ENCODE measurements at places on chromosomes 4 and X.

GRCh38 chr4:5463936-5464650 lies 244.3 kb downstream of the EVC2 start:
- no peak for DNase-seq

GRCh38 chrX:37684973-37685372 lies 618 bp upstream of the XK start:
- no peak for DNase-seq

DNA sequence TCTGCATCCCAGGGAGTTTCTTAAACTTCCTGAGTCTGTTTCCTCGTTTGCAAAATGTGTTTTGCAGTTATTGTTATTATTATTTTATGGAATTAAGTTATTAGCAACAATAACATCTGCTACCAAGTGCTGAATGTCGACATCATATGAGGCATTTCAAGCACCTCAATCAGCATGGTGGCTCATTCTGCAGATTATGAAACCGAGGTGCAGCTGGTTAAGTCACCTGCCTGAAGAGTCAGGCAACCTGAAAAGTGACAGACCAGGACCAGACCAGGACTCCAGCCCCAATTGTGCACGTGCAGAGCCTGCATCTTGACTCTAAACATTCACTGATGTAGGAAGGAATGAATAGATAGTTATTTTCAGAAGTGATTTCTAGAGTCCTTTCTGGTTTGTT lies 99.8 kb downstream of the AFAP1 start:
- DNase-seq = no peak

DNA sequence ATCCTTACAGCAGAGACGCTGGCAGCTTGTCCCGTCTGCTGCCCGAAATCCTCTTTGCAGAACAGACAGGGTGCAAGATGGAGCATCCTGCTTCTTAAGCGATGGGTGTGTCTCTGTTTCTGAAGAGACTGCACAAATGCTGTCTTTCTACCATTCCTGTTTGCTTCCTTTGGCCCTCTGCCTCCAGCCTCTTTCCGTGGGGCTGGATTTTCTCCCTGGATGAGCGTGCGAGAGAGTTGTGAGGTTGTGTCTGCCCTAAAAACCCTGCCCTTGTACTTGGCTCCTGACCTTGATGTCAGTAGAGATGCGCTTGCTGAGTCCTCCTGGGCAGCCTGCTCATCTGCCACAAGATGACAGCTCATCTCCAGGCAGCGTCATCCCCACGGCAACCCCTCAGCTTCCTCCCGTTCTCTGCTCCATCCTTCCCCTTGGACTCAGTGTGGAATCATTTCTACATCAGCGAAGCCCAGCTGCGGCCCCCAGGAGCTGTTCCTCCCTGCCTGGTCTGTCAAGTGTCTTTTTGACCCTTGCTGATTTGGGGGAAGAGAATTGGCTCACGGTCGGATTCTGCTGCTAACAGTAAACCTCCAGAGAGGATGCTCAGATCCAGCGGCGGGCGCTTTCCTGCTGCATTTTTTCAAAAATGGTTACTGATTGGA lies 246.2 kb downstream of the ASMT start:
- DNase-seq = no peak

- peak; percentile 43 for DNase-seq
Observed at GRCh38 chrX:153688911-153689590, 1.3 kb downstream of the SLC6A8 start.

DNA sequence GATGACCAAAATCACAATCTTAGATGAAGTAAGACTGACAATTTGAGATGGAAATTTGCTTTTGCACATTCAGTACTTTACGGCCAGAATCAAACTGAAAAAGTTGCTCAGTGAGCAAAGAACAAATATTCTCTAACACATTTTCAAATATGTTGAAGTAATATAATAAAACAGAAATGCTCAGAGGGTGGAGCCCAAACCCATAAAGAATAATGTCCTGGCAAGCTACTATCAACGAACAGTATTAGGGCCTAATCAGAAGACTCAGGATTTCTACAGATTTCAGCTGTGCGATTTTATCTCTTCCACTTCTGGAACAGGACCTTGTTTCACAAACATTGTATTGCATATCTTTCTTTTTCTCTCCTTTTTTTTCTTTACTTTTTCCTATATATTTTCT lies 505.0 kb downstream of the TECRL start:
- no peak for DNase-seq

- no peak for DNase-seq
Observed at GRCh38 chr4:79287718-79288117, 38.1 kb downstream of the NAA11 start.

DNA sequence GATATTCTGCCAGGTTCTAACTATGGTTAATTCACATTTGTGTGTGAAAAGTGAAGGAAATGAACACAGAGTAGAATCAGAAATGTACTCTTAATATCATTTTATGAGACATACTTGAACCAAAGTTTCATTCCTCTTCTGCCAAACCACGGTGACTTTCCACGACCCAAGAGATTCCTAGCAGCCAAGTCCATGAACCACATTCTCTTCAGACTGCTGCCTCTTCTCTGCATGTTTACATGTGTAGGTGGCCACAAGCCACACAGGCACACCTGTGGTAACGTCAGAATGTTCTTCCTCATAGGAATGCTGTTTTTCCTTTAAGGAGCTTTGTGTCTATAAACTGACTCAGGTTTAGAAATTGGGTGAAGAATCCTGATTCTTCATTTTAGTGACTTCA lies 1411.2 kb downstream of the RAPGEF2 start:
- DNase-seq = no peak

DNA sequence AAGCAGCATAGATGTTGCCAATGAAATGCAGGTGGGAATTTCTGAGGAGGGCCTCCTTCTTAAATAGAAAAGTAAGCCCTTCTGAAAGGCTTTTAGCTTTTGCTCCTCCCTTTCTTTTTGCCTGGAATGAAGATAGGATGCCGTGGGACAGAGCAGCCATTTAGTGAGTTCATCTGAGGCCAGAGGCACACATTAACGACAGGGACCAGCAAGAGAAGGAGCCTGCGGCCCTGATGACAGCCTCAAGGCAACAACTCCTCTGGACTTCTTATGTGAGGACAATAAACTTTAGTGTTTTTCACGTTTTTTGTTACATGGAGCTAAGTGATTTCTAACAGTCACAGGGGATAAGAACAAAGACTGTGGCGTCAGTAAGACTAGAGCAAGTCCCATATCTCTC lies 1.1 kb upstream of the BDH2 start:
- DNase-seq = no peak

- no peak for DNase-seq
Observed at GRCh38 chr4:73922317-73922716, 53.1 kb downstream of the CXCL1 start.

DNA sequence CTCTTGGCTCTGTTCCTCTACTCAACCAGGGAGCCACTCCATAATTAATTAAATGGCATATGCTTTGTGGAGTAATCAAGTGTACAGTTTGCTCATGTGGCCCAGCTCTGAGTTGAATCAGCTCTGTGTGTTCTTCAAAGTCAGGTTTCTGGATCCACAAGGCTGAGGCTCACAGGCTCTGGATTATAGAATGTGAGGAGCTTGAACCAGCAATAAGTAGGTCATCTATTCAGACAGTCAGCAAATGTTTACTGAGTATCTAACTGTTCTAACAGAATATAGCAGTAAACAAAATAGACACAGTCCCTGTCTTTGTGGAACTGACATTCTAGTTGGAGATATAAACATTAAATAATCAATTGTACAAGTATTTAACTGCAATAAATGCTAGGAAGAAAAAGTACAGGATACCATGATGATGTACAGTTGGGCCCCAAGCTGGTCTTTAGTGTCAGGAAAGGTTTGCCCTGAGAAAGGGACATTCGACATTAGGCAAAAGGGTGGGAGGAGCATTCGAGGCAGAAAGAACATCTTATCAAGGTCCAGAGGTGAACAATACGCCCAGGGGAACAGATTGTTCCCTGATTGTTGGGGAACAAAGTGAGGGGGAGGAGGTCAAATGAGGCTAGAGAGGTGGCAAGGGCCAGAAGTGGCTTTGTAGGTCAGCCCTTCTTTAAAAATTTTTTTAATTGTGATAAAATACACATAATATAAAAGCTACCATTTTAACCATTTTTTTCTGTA lies 20.5 kb upstream of the TSR2 start:
- DNase-seq = no peak

DNA sequence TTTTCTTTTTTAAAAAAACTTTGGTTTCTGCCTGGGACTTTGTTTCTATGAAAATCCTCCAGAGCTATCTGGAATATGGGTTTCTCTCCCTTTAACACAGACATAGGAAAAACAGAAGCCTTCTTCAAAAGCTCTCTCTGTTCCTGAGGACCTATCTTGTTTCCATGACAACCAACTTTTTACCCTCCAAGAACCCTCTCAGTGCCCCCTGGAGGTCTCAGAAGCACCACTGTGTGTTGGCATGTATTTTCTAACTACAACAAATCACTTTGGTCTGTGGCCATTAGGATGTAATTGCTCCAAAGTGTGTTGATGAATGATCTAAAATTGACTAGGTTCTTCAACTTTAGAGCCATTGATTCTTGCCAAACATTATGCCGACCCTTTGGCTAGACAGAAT lies 1331.6 kb downstream of the ADGRL3 start:
- DNase-seq = no peak

DNA sequence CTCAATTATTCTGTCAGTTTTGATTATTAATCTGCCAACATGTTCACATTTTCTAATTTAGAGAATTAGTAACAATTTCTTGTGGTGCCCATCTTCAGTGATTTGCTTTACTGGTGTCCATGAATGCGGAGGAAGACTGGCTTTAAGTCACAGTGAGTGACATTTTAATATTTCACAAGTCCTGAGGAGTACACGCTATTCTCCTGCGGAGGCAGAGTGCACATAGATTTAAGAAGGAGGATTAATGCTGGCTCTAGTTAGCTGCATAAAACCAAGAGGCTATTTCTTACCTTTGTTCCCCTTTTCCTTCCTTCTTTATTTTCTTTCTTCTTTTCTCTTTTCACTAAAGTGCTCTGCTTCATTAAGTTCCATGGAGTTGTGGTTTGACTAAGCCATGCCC lies 495.2 kb upstream of the IGFBP7 start:
- DNase-seq = no peak

DNA sequence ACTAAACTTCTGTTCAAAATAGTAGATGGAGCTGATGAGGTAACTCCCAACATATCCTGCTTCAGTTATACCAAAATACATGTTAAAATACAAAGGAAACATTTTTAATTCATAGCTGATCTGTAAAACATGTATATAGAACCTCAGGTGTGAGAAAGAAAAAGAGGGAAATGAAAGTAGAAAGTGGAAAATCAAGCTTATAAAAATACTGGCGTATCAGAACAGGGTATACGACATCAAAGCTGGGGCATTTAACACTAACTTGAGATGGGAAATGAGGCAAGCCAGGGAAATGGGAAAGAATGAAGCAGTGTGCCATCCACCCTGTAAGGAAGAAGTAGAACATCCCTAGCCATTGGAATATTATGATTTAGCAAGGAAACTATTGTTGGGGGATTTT lies 767.5 kb downstream of the DMD start:
- DNase-seq = no peak

DNA sequence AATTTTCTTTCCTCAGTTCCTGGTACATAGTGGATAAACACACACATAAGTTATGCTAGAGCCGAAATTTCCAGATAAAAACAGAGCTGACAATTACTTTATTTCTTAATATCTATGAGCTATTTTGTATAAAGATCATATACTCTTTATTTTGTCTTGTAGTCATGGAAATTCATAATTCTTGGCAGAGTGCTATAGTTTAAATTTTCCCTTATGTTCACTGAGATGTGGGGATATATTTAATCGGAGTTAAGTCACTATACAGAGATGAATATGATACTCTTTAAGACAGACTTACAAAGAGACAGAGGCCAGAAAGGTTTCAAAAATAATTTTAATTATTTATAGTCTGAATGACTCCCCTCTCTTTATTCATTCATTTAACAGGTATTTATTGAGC lies 89.7 kb downstream of the PPEF1 start:
- DNase-seq = no peak

DNA sequence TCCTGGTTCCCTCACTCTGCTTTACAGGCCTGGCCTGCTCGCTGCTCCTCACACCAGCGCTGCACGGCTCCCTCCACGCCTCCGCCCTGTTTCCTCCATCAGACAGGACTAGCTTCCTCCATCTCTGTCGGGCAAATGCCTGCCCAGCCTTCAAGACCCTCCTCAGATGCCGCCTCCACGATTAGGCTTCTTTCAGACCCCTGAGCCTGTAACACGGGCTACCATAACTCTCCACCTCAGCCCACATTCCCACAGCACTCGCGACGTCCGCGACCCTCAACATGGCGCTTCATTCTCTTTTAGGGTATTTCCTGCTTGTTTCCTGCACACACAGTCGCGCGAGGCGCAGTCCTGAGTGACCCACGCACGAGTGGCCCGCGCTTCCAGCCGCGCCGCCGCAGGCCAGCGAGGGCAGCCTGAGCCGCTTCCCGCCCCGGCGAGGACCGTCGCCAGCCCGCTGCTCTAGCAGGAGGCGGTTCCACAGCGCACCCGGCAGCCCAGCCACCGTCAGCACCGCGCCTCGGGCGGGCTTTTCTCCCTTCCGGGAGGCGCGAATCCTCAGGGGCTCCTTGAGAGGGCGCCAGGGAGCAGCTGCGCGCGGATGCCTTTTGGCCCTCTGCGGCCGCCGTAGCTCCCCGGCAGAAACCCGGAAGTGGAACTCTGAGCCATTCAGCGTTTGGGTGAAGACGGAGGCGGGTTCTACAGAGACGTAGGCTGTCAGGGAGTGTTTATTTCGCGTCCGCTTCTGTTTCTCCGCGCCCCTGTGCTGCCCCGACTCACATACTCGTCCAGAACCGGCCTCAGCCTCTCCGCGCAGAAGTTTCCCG lies at the start of gene FRG1:
FRG1 (plus strand) TSS at position 695 of the 827 bp plus-strand sequence. CDS start 138 bp downstream, outside the sequence.
- DNase-seq = peak; percentile 90

- DNase-seq = peak; percentile 0
Observed at GRCh38 chrX:37746218-37746941, 33.5 kb upstream of the CYBB start.

DNA sequence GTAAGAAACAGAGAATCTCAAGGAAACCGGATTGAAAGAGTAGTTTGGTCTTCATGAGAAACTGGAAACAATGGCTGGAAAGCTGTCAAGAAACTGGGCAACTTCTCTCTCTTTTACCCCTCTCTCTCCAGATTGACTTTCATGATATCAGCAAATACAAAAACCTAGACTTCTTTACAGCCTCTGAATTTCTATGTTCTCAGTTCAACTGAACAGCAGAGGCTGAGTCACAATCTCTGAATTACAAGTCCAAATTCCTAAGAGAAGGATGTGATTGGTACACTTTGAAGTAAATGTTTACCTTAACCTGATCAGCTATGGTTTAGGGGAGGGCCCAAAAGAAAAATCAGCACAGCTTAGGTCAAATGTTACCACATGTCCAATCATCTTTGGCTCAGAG lies 974.9 kb downstream of the RPA4 start:
- DNase-seq = no peak

GRCh38 chr4:45353161-45353560 lies 626.8 kb upstream of the GNPDA2 start:
- DNase-seq = no peak

DNA sequence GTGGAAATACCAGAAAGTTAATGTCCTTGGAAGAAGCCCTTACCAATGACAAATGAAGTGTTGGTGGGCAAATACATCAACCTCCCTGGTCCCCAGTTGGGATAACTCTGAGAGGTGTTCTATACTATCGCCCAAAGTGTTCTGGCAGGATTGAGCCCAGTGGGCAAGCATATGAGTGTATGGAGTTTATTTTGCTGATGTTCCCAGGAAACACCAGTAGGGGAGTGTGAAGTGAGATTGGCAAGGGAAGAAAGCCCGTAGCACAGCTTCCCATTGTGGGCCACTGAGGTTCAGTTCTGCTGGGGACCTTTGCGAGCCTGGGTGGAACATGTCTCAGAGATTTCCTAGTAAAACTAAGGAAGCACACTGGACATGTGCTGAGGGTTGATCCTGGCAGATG lies 65.1 kb downstream of the ARHGAP6 start:
- no peak for DNase-seq

Data from EL (cell line).